Gastroesophageal sphincter (tissue), 4 donors: ENCODE measurements at places on chromosomes 16 and 17. TPM values are rescaled to one million over a fixed set of nuclear protein-coding genes. Genes with fewer than 3 reads are reported as not detected.

- no peak for ATAC-seq
Observed at GRCh38 chr17:50148226-50149090, 2.0 kb downstream of the PPP1R9B start.

DNA sequence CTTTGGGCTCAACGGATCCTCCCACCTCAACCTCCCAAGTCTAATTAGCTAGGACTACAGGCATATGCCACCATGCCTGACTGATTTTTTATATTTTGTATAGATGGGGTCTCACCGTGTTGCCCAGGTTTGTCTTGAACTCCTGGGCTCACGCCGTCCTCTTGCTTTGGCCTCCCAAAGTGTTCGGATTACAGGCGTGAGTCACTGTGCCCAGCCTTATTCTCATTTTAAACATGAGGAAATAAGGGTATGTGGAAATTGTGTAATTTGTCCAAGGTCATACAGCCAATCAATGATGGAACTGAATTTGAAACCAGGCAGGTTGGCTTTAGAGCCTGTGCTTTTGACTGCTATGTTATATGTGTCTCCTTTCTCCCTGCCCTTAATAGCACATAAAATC, 27.4 kb upstream of the AQP8 start:
- no peak for ATAC-seq

Gene FBXW10
- total RNA-seq = 0.16 TPM

GRCh38 chr17:8991514-8992285, 26.2 kb upstream of the PIK3R5 start:
- peak; percentile 80 for ATAC-seq

GRCh38 chr17:64172510-64172909, 42.6 kb upstream of the ERN1 start:
- no peak for ATAC-seq

Gene HOXB8
- total RNA-seq = not detected

DNA sequence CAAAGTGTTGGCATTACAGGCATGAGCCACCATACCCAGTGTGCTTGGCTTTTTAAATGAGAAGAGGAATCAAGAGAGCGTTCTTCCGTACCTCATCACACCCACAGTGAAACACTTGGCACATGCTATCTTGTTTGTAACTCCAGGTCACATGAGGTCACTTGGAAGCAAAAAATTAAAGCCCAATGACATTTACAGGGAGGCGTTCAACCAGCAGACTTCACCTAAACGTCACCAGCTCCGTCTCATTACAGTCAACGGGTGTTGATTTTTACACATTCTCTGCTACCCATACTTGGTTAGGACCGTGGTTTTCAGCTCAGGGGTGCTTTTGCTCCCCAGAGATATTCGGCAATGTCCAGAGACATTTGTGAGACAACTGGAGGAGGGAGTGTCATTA, 127.0 kb downstream of the XYLT1 start:
- no peak for ATAC-seq

- no peak for ATAC-seq
Observed at GRCh38 chr16:12387786-12388185, 411.3 kb downstream of the SNX29 start.

DNA sequence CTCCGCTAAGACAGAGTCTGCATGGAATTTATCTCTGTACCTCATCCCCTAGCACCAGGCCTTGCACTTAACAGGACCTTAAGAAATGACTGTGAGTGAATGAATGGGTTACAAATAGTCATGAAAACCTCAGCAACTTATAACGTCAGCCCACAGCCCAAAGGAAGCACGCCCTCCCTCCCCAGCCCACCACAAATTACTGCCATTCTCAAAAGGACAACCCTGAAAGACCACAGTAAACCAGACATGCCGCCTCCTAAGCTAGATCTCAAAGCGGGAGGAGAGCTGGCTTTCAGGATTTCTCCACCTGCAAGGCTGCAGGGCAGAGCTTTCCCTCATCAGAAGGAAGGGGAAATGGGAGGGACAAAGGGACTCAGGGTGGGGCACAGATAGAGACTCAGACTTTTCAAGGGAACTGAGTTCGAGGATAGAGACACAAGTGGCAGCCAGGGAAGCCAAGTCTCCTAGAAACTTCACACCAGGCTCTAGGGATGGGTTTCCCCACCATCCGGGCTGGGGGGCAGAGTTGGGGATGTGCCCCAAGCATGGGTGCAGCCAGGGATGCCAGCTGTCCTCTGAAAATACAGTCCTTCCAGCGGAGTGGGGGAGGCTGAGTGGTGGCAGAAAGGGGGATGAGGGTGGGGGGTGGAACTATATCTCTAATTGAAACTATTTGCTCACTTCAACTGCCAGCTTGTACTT, 56.7 kb downstream of the PLXDC1 start:
- ATAC-seq = no peak

DNA sequence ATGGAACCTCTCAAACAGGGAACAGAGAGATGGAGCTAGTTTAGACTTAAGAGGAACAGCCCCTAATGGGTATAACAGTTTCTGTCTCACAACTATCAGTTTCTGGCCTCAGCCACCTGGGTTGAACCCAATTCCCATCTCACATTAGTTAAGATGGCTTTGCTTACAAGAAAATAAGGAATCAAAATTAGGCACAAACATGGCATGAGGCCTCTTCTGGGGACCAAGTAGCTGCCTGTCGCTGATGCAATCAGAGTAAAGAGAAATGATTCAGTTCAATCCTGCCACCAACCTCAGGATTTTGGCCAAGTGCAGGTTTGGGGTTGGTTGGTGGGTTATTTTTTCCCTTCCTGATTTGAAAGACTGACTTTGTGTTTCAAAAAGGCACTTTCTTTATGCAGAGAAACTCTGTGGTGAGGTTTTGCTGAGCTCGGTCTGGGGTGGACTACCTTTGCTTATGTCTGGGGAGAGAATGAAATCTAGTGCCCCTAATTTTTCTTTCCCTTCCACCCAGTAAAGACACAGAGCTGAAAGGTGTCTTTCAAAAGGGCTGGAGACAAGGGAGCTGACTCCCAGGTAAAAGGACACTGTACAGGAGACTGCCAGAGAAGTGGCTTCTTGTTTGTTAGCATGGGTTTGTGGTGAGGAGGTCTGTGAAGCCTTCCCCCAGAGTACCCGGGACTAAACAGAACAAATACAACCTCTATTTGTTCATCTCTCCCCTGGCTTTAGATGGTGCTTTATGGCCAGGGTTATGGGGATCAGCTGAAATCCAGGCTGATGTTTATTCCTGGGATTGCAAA, 44.8 kb upstream of the NFAT5 start:
- no peak for ATAC-seq

DNA sequence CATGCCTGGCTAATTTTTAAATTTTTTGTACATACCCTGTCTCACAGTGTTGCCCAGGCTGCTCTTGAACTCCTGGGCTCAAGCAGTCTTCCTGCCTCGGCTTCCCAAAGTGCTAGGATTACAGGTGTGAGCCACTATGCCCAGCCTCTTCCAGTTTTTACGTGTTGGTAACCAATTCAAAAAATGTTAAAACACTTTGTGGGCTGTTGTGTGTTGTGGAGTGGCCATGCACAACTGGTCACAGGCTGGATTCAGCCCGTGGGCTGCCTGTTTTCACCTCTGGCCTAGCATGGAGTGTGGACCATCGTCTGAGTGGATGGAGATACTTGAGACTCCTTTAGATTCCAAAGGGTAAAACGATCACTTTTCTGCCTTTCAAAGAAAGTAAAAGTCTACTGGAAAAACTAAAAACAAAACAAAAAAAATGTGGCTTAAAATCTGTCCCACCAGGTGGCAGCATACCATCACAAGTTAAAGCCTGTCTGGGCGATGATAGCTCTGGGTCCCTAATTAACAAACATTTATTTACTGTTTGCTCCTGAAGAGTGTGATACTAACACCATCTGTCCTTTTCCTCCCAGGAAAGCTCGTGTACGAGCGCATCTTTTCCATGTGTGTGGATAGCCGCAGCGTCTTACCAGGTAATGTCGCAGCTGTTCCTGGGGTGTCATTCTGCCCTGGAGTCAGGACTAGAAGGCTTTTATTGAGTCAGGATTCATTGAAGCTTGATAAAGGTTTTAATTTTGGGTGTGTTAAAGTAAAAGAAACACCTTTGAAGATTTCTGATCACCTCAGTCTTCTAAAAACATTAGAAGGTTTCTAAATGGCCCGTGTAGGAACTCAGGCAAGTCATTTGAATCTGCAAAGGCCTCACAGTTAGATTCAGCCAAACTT, 45.8 kb downstream of the VPS35L start:
- no peak for ATAC-seq

Gene CCT6B
- 2.8 TPM for total RNA-seq

DNA sequence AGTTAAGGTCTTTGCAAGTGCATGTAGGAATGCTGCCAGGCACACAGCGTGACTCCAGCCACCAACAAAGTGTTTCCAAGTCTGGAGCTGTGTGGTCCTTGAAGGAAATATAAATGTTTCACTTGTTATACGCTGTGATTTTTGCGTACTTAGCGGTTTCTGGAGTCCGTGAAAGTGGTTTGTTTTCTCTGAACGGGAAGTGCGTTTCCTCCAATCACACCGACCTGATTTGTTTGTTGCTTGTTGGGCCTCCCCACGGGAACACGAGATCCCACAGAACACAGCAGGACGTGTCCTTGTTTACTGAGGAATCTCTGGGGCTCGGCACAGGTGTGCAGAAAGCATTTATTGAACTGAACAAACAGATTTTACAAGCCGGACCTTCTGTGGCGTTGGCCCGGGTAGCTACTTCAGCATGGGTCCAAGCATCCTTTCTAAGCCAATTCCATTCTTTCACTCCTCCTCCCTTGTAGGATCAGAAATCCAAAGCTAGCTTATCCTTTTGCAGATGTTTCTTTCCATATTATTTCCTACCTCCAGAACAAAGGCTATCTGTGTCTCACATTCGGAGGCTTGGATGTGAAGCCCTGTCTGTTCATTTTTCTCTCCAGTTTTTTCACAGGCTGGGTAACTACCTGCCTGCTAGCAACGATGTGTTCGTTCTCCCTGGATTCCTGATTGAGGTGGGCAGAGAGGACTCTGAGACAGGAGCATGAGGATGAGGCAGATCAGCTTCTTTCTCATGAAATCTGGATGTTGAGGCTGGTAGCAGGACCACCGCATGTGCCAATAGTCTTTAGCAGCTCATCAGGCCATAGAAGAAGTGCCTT, 44.6 kb downstream of the ABAT start:
- ATAC-seq = no peak
